ENCODE measurements at places on chromosomes 4 and X.

DNA sequence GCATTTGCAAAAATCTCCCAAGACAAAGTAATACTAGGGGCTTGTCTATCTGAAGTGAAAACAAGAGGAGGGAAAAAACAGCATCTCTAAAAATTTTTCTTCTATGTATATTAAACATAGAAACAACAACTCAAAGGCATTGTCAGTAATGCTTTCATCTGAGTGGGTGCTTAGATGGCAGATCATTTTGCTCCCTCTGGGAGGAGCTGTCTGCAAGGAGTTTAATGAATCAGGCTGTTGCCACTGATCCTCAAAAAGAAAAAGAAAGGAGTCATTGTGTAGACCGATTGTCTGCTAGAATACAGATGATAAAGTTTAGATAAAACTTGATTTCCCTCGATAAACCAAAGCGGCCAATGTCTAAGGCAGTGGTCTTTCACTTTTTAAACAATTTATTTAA lies 49.7 kb upstream of the KLHL8 start:
- H3K4me3 ChIP-seq, result no peak overlapping the region
- DNase-seq, result no peak
- H3K27me3 ChIP-seq, result no peaks in the 10 kb centered on the region
- H3K4me1 ChIP-seq, result no peaks in the 10 kb centered on the region

DNA sequence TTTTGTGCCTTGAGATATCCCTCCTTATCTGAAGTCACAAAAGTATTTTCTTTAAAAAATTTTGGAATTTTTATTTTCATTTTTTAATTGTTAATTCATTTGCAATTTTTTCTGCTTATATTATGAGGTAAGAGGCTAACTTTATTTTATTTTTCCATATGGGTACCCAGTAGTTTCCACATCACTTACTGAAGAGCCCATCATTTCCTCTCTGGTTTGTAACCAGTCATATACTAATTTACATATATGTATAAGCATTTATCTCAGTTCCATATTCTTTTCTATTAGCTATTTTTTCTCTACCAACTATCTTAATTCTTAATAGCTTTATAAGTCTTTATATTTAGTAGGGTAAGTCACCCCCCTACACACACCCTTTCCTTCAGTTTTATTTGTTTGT lies 27.0 kb downstream of the MGARP start:
- no peak overlapping the region for H3K4me3 ChIP-seq
- H3K27ac ChIP-seq, result no peak overlapping the region
- H3K4me1 ChIP-seq, result no peaks in the 10 kb centered on the region
- no peaks in the 10 kb centered on the region for H3K36me3 ChIP-seq

DNA sequence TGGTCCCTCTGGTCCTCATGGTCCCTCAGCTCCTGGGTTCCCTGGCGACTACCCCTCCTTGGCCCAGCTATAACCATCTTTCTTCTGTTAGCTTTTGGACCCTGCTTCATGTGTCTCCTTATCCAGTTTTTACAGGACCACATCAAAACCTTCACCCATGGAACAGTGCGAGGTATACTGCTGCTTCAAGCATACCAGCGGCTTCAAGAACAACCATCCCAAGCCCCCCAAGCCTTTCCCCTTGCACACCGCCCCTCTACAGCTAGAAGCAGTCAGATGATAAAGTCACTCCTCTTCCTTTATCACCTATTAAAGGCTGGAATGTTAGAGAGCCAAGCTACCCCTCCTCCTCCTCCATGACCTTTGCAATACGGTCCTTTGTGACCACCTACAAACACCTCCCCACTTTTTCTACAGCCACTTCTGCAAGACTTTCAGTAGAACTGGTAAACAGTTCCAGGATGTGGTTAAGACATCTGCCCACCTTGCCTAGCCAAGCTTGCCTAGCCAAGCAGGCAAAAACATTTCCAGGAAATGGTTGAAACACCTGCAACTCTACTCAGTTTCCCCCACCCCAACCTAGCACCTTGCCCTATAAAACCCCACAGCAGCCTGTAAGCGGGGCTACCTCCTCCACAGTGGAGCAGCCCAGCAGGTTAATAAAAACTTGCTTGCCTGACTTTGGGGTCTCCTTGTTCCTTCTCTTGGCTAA lies 125.7 kb downstream of the ZC4H2 start:
- peaks cover 19% of the 10 kb centered on the region for H3K4me1 ChIP-seq
- DNase-seq, result peak; percentile 28
- H3K27me3 ChIP-seq, result no peaks in the 10 kb centered on the region

DNA sequence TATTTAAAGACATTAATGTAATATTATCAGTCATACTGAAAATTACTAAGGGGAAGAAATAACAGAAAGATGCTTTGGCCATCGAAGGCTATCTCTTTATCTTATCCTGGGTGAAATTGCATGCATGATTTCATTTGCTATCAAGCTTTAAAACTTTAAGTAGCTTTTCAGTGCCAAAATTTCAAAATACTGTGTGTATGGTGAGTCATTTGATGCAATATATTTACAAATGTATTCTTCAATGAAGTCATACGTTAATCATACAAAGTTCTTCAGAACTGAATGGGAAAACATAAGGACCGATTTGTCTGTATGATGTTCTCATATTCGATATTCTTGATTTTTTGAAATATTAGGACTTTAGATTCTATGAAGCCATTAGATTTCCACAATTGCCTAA lies 1295.8 kb upstream of the AGA start:
- no peak for DNase-seq
- no peaks in the 10 kb centered on the region for H3K4me1 ChIP-seq
- no peak overlapping the region for H3K27ac ChIP-seq
- no peaks in the 10 kb centered on the region for H3K36me3 ChIP-seq
- H3K4me3 ChIP-seq, result no peak overlapping the region

DNA sequence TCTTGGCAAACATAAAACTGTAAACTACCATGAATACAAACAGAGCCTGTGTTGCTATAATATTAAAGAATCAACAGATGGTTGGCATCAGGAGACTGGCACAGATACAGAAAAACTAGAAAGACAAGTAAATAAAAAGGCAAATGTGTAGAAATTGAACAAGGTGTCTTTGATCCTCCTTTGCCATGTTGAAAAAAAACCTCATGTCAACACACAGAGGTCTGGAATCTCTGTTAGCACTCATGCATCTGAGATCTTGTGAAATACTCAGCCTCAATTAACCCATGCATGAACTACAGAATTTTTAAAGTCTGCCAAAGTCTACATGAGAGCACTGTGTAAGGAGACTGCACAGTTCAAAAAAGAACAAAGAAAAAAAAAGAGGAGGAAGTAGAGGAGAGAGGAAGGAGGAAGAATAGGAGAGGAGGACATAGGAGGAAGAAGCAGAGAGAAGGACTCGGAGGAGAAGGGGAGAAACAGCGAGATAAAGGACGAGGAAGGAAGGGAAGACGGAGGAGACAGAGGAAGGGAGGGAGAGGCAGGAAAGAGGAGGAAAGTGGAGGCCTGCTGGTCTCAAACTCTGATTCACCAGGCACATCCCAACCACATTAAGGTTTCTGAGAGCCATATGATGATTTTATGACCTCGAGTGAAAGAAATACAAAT lies 52.8 kb downstream of the PRDM5 start:
- no peak for DNase-seq
- H3K27ac ChIP-seq, result no peak overlapping the region
- H3K27me3 ChIP-seq, result no peaks in the 10 kb centered on the region
- peaks cover 1% of the 10 kb centered on the region for H3K36me3 ChIP-seq
- H3K4me1 ChIP-seq, result peaks cover 3% of the 10 kb centered on the region

DNA sequence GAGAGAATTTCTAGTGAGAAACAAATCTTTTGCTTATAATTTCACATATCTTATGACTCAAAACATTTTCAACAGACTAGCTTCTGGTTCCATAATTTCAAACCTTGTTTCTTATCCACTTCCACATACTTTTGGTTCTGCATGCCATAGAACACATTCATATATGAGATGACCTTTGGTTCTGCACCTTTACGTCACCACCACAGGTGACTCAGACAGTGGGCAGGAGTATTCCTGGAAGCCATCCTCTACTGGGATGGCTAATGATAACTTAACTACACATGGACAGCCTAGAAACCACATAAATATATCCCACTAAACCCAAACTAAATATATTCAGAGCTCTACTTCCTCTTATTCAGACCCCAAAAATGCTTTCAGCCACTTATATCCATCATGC lies 133.3 kb downstream of the DCK start:
- no peak overlapping the region for H3K27ac ChIP-seq
- peaks cover 5% of the 10 kb centered on the region for H3K4me1 ChIP-seq
- H3K36me3 ChIP-seq, result no peaks in the 10 kb centered on the region
- no peak for DNase-seq

DNA sequence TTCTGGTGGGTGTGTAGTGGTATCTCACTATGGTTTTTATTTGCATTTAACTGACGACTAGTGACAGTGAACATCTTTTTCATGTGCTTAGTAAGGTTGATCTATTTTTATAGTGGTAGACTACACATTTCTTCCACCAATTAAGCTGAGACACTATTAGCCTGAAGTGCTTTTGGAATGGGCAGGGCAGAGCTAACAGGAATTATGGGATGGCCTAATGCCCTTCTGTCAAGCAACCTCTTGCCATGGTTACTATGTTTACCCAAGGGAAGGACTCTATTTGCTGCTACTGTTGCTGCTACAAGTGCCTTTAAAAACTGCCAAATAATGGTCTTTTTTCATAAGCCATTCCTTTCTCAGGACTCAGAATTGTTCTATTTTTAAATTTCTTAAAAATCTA lies 676.7 kb upstream of the ACTRT1 start:
- no peak overlapping the region for H3K4me3 ChIP-seq
- DNase-seq, result no peak
- no peaks in the 10 kb centered on the region for H3K36me3 ChIP-seq
- H3K4me1 ChIP-seq, result no peaks in the 10 kb centered on the region
- H3K27ac ChIP-seq, result no peak overlapping the region

GRCh38 chrX:124238268-124238667 lies 94.2 kb upstream of the TEX13D start:
- DNase-seq, result no peak
- H3K27ac ChIP-seq, result peak overlapping the region; percentile 93
- no peaks in the 10 kb centered on the region for H3K27me3 ChIP-seq
- peak overlapping the region; percentile 50 for H3K4me3 ChIP-seq
- H3K4me1 ChIP-seq, result peaks cover 44% of the 10 kb centered on the region

GRCh38 chr4:14827111-14827510 lies 175.2 kb upstream of the CPEB2 start:
- H3K36me3 ChIP-seq, result no peaks in the 10 kb centered on the region
- H3K27ac ChIP-seq, result no peak overlapping the region
- no peak for DNase-seq
- H3K4me3 ChIP-seq, result no peak overlapping the region
- no peaks in the 10 kb centered on the region for H3K4me1 ChIP-seq

- H3K27ac ChIP-seq, result peak overlapping the region; percentile 85
- H3K4me1 ChIP-seq, result peaks cover 45% of the 10 kb centered on the region
- no peak overlapping the region for H3K4me3 ChIP-seq
Measured at GRCh38 chr4:128863312-128864075, 54.0 kb downstream of the JADE1 start.

DNA sequence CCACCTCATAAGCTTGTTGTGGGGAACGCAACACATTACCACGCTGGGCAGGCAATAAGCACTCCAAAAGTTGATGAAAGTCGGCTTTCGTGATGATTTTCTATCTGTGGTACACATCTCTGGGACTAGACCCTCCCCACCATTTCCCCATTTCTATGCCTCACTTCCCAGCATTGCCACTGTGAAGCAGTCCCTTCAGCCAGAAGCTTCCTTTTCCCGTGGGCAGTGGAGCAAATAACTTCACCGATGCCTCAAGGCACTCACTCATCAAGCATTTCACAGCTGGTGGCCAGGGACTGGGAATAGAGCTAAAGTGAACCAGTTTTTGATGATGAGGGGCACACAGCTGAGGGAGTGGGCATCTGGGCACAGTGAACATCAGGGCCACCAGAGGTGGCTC lies 18.9 kb downstream of the C4orf50 start:
- H3K4me3 ChIP-seq, result no peak overlapping the region
- DNase-seq, result no peak
- peaks cover 8% of the 10 kb centered on the region for H3K27me3 ChIP-seq
- no peaks in the 10 kb centered on the region for H3K36me3 ChIP-seq

DNA sequence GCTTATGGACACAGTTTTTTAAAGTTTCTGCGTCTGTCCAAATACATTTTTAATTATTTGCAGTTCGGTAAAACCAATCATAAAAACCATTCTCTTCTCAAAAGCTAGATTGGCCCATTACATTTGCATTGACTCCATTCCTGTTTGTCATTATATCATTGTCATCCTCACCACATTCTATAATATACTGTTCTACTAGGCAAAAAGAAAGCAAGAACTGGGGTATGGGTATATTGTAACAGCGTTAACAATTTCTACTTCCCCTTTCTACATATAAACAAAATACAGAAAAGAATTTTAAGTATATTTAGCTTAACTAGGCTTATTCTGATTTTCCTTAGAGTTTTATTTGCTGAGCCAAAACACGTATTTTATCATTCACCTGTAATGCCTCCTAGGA lies 91.8 kb downstream of the RAP1GDS1 start:
- no peaks in the 10 kb centered on the region for H3K27me3 ChIP-seq
- H3K36me3 ChIP-seq, result peaks cover 46% of the 10 kb centered on the region
- H3K27ac ChIP-seq, result no peak overlapping the region
- no peak overlapping the region for H3K4me3 ChIP-seq
- no peak for DNase-seq

- no peak overlapping the region for H3K4me3 ChIP-seq
- no peaks in the 10 kb centered on the region for H3K36me3 ChIP-seq
- no peaks in the 10 kb centered on the region for H3K27me3 ChIP-seq
- DNase-seq, result no peak
- H3K27ac ChIP-seq, result no peak overlapping the region
Measured at GRCh38 chr4:126427853-126428252, 1113.1 kb downstream of the FAT4 start.

DNA sequence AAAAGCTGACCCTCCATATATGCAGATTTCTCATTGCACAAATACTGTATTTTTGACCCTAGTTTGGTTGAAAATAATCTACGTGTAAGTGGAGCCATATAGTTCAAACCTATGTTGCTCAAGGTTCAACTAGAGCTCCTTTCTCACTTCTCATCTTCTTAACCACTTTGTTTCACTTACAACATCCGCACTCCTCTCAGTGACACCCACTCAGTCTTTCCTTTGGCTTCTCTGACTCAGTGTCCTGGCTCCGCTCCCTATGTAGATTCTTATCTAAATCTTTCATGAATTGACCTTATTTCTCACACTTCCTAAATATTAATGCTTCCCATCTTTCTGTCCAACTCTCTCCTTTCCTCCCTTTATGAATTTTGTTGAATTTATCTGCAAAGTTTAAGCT lies 32.9 kb upstream of the DKK2 start:
- H3K4me3 ChIP-seq, result no peak overlapping the region
- no peaks in the 10 kb centered on the region for H3K36me3 ChIP-seq
- no peak overlapping the region for H3K27ac ChIP-seq
- no peaks in the 10 kb centered on the region for H3K4me1 ChIP-seq
- DNase-seq, result no peak
- H3K27me3 ChIP-seq, result peaks cover 4% of the 10 kb centered on the region

GRCh38 chrX:108947205-108947604 lies 210.8 kb upstream of the IRS4 start:
- no peak for DNase-seq
- H3K36me3 ChIP-seq, result no peaks in the 10 kb centered on the region
- H3K4me1 ChIP-seq, result no peaks in the 10 kb centered on the region
- no peaks in the 10 kb centered on the region for H3K27me3 ChIP-seq
- no peak overlapping the region for H3K4me3 ChIP-seq
- no peak overlapping the region for H3K27ac ChIP-seq

- DNase-seq, result no peak
- no peaks in the 10 kb centered on the region for H3K27me3 ChIP-seq
- H3K27ac ChIP-seq, result no peak overlapping the region
- H3K4me1 ChIP-seq, result peaks cover 2% of the 10 kb centered on the region
- H3K4me3 ChIP-seq, result no peak overlapping the region
Measured at GRCh38 chrX:131365766-131366165, 76.7 kb upstream of the IGSF1 start.

GRCh38 chrX:53433651-53434639 lies at the start of gene HSD17B10:
HSD17B10 (minus strand) TSS chrX:53434370; CDS start chrX:53434345, 25 bp downstream.
- H3K36me3 ChIP-seq, result peaks cover 8% of the 10 kb centered on the region
- DNase-seq, result peak; percentile 89
- peaks cover 21% of the 10 kb centered on the region for H3K4me1 ChIP-seq
- peak within 1 kb of the TSS; percentile 95 for H3K27ac ChIP-seq

Measured in activated naive CD8-positive, alpha-beta T cell treated with anti-CD3 and anti-CD28 coated beads for 36 hours (primary cell).